Fibroblast of the conjunctiva (primary cell): ENCODE measurements at places on chromosomes 5 and 9.

GRCh38 chr5:109486200-109486804 is 76.5 kb upstream of the PJA2 start:
- DNase-seq: no peak

DNA sequence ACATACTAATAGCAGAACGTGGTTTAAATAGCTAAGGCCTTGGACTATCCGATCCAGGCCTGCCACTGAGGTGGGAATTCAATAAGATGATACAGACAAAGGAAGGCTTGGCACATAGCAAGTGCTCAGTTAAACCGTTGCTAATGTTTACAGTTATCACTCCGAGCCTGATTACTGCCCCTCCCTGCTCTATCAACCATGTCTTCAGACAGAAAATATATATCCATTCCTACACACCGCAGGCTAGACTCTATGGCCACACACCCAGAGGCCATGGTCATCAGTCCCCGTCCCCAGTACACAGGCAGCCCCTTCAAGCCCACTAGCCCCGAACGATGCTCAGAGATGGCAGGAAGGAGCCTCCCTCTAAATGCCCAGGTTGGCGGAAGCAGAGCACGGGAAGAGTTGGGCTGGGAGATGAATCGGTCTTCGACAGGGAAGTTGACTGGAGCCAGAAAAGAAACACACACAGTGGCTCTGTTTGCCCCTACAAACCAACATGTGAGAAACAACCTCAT is 49.7 kb upstream of the STXBP1 start:
- DNase-seq: no peak

- DNase-seq: no peak
These were observed 191.0 kb downstream of the ESM1 start for GRCh38 chr5:54794135-54794975.

DNA sequence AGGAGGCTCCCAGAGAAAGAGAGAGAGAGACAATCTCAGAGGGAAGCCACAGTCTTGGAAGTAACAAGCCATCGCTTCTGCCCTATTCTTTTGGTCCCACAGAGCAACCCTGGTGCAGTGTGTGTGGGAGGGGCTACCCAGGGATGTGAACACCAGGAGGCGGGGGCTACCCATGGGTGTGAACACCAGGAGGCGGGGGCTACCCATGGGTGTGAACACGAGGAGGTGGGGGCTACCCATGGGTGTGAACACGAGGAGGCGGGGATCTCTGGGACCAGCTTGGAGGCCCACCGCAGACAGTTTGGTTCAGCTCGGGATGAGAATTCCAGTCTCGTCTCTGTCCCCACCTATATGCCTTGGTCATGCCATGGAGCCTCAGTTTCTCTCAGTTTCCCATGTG is 44.9 kb downstream of the HMCN2 start:
- no peak for DNase-seq

DNA sequence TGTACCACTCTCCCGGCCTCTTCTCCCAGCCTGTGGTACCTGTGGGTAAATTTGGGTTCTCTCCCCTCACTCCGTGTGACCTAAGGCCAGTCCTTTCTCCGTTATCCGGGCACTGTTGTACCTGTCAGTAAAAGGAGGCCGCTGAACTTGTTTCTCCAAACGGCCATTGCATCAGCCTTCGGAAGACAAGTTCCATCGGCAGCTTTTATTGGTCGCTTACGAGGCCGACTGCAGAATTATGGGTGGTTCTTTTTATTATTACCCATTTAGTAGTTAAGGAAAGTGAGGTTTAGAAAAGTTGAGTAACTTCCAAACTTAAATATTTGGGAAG is 558 bp downstream of the GRPEL2 start:
- DNase-seq: no peak

- no peak for DNase-seq
These were observed 1.0 kb downstream of the FAM200C start for GRCh38 chr5:160398806-160399205.

GRCh38 chr9:128365525-128365924 is 5.6 kb upstream of the URM1 start:
- no peak for DNase-seq

- no peak for DNase-seq
These were observed 31.6 kb downstream of the SLC6A18 start for GRCh38 chr5:1256776-1257175.

GRCh38 chr9:114559830-114560513 is 27.6 kb upstream of the ATP6V1G1 start:
- DNase-seq: no peak

GRCh38 chr9:626596-626995 is 214.9 kb upstream of the DMRT1 start:
- no peak for DNase-seq

DNA sequence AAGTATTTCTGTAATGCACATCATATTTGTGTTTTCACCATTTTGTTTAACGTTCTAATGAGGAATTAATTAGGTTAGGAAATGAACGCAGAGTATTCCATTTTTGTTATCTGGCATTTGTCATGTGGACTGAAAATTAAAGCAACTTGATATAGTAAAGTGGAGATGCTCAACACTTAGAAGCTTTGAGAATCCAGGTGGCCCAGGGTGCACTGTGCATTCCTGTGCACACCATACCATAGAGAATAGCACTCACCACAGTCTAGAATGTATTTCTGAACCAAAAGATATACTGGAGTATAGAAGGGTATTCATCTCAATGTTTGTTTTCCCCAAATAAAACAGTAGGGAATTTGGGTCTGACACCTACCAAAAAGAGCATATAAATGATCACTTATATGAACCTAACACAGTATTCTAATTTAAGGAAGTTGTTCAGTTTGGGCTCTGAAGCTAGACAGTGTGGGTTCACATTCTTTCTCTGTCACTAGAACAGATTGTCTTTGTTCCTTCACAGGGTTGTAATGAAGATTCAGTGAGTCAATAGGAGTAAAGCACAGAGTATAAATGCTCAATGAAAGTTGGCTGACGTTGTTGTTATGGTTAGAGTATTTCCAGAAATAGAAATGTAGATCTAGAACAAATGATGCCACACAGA is 125.6 kb upstream of the DMRT1 start:
- DNase-seq: no peak

GRCh38 chr5:59246145-59246869 is 647.2 kb downstream of the PDE4D start:
- no peak for DNase-seq

DNA sequence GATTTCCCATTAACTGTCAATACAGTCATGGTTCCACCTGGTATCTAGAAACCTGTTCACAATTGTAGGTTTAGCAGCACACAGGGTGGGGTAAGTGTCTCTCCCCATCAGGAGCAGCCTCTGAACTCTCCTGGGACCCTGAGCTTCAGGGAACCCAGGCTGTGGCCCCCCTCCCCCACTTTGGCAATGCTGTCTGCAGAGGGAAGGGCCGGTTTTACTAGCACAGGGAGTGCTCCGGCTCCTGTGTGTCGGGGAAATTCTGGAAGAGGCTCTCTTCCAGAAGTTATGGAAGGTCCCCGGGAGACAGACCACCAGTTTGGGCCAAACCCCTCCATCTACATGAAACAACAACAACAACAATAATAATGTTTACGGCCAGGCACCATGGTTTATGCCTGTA is 9.9 kb downstream of the DAB2IP start:
- DNase-seq: no peak

DNA sequence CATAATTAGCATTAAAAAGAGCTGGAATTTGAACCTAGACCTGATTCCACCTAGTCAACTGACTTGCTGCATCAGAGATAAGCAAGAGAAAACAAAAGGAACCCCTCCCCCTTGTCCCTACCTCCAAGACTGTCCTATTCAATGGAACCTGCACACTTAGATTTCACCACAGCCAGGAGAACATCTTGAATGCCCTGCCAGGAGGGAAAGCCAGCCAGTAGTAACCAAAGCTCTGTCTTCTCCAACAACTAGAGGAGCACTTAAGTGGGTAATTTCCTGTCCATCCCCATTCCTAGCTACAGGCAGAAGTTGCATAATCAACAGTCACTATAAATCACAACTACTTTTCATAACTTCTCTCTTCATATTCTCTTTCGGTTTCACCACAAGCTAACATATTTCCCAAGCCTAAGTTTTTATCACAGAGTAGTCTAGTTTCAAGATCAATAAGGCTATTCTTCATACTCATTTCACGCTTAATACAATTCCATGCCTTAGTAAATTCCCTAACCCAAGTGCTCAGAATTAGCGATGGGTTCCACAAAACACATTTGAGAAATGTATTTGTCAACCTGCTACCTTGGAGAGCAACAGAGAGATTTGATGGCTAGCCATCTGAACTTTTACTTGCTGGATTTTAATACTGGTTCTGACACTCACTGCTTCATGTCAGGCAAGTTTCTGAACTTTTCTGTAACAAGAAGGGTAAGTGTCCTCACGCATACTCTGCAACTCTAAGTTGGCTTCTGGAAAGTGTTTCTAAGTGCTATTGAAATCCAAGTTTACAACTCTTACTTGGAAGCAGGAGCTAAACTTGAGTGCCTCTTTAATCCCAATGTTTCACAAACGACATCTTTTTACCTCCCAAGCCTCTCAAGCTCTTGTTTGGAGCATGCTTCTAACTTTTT is 2.0 kb downstream of the DENND1A start:
- no peak for DNase-seq
